Kidney (tissue), 22 donors: ENCODE measurements at places on chromosomes 2 and 18. TPM values are rescaled to one million over a fixed set of nuclear protein-coding genes. Genes with fewer than 3 reads are reported as not detected.

DNA sequence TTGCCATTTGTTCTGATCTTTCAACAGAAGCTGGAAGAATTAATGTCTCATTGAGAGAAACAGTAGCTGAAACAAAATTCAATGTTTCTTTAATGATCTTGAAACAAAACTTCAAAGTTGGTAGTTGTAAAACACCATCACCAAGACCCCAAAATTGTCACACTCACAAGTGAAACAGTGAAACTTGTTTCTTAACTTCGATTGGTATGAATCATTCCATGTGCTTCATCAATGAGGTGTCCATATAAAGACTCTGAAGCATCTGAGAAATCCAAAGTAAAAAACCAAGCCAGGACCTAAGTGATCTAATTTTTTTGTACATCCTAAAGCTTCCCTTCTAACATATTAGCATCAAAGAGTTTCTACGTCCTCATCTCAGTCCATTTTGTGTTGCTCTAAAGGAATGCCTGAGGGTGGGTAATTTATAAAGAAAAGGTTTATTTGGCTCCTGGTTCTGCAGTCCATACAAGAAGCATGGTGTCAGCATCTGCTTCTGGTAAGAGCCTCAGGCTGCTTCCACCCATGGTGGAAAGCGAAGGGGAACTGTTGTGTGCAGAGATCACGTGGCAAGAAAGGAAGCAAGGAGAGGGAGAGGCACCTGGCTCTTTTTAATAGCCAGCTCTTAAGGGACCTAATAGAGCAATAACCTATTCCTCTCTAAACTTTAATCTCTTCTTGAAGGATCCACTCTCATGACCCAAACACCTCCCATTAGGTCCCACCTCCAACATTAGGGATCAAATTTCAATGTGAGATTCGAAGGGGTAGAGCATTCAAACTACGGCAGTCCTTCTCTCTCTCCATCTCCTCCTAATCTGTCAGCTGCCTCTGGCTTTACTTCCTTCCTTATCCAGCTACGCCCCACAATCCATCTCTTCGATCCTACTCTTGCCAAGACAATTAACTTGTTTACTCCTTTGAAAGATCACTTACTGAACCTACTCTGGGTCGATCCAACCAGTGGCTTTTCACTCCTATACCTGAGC is 20.7 kb upstream of the TLK1 start:
- no peak overlapping the region for H3K4me3 ChIP-seq
- H3K4me1 ChIP-seq, result no peaks in the 10 kb centered on the region
- no peaks in the 10 kb centered on the region for H3K36me3 ChIP-seq

DNA sequence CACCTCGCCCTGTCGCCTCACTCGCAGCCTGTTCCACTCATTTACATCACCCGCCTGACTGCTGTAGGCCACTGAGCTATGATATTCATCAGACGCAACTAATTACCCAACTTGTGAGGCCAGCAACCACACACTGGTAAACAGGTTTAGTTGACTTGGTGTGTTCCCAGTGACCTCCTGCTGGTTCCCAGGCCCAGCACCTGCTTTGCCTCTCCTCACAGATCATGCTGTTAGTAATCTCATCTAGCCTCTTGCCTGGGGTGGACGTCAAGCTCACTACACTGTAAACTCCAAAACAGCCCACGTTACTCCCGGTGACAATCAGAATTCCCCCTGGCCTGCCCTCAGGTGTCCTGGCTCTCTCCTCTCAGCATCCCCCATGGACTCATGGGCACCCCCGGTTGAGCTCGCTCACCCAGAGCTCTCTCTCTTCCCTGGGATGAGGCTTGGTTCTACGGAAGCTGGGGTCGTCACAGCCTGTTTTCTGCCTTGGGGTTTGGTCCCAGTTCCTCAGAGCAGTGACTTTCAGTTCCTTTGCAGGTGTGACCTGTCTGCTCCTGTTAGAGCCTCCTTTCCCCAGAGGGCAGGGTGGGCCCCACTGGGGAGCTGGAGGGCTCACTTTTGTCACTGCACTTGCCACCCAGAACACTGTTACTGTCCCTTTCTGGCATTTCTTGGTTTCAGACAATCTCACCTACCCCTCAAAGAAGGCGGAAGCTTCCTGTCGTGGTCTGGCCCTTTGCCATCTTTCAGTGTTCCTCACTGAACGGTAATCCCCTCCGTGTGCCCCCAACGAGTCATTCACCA is 40.3 kb downstream of the INPP5D start:
- H3K27ac ChIP-seq, result no peak overlapping the region
- no peaks in the 10 kb centered on the region for H3K36me3 ChIP-seq
- DNase-seq, result no peak
- H3K27me3 ChIP-seq, result no peaks in the 10 kb centered on the region

DNA sequence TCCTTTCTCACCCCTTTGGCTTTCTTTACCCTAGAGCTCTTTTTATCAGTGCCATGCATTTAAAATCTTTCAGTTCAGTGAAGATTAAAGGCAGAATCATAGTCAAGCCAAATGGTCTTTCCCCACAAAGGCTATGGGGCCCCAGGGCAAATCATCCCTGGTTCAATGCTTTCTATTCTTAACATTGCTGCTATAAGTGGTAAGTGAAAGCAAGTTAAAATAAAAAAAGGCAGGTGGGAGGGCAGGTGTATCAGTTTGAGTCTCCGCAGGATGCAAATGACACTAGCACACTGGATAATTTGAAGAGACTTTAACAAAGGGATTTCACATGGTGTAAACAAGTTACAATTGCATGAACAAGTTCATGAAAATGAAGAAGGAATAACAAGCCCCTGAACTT is 757.4 kb downstream of the SATB2 start:
- no peak overlapping the region for H3K4me3 ChIP-seq
- H3K27me3 ChIP-seq, result no peaks in the 10 kb centered on the region
- H3K4me1 ChIP-seq, result peaks cover 3% of the 10 kb centered on the region

- DNase-seq, result peak; percentile 50
- H3K27me3 ChIP-seq, result peaks cover 7% of the 10 kb centered on the region
- H3K4me1 ChIP-seq, result peaks cover 6% of the 10 kb centered on the region
- H3K4me3 ChIP-seq, result peak overlapping the region; percentile 92
These were observed 453 bp downstream of the KCNJ3 start for GRCh38 chr2:154698721-154699574.

DNA sequence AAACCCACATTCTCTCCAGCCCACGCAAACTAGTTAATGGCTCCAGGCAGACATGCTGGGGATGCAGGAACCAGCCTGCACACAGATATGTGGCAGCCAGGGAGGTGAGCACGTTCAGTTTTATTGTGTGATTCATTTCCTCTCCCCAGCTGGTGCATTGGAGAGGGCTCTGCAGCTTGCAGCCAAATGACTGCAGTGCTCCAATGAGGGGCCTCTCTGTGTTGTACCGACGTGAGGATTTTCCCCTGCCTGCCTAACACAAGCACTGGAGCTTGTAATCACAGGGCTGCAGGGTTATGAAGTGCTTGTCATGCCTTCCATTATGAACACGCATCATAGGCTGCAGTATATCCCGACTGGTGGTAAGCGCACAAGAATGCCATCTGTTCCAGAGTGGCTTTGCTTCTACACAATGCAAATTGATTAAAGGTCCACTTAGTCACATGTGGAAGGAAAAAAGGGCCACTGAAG is 92.3 kb upstream of the THUMPD2 start:
- H3K4me3 ChIP-seq, result no peak overlapping the region
- H3K27me3 ChIP-seq, result no peaks in the 10 kb centered on the region
- H3K27ac ChIP-seq, result no peak overlapping the region
- no peak for DNase-seq
- H3K4me1 ChIP-seq, result no peaks in the 10 kb centered on the region

DNA sequence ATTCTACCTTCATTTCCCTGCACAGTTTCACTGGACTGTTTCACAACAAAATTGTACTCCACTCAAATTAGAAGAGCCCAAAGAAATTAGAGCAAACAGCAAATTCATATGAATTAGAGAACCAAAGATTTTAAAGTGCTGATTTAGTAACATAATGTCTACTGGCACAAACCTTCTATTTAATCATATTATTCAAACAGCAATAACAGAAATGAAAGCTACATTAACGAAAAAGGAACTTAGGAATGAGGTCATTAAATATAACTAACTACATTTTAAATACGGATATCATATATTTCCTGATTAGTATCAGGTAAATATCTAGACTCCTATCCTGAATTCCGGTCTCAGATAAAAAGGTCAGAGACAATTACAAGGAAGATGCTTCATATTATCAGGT is 5.1 kb downstream of the C18orf32 start:
- H3K36me3 ChIP-seq, result peaks cover 2% of the 10 kb centered on the region
- no peak for DNase-seq
- H3K4me3 ChIP-seq, result no peak overlapping the region
- H3K4me1 ChIP-seq, result peaks cover 11% of the 10 kb centered on the region

Gene TMEM182
- total RNA-seq, result 6.5 TPM

Gene CGREF1
- total RNA-seq, result 3.7 TPM

Gene SAG
- not detected for total RNA-seq
